T-helper 1 cell (primary cell): ENCODE measurements at places on chromosomes 6 and 20.

DNA sequence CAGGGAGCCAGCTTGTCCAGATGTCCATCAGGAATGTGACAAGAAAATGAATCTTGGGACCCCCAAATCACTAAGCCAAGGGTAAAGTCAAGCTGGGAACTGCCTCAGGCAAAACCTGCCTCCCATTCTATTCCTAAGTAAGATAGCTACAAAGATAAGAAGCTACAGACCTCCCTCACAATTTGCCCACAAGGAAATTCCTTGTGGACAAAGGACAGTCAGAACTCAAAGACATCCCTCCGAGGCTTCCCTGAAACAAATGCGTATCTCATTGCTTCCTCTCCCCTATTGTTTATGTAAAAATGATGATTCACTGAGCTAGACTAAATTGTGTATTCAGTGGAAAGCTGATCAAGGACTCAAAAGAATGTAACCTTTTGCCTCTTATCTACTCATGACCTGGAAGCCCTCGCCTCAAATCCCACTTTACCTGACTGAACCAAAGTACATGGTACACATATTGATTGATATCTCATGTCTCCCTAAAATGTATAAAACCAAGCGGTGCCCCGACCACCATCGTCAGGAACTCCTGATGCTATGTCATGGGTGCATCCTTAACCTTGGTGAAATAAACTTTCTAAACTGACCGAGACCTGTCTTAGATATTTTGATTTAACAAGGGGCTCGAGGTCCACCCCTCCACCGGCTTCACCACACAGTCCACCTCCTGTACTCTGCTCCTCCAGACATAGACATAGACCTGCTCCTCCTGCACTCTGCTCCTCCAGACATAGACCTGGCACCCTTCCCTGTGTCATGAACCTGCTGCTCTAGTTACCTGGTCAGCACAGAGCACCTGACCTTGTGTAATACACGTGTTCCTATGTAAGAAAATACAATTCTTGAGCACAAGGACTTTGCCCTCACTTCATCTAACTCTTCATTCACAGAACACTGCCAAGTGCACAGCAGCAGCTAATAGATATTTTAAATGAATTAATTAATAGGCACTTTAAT is 81.4 kb downstream of the WDR27 start:
- DNase-seq: no peak

GRCh38 chr6:19736066-19736465 is 101.1 kb upstream of the ID4 start:
- DNase-seq: no peak

- no peak for DNase-seq
Observed at GRCh38 chr6:53982366-53983050, 128.7 kb upstream of the MLIP start.

DNA sequence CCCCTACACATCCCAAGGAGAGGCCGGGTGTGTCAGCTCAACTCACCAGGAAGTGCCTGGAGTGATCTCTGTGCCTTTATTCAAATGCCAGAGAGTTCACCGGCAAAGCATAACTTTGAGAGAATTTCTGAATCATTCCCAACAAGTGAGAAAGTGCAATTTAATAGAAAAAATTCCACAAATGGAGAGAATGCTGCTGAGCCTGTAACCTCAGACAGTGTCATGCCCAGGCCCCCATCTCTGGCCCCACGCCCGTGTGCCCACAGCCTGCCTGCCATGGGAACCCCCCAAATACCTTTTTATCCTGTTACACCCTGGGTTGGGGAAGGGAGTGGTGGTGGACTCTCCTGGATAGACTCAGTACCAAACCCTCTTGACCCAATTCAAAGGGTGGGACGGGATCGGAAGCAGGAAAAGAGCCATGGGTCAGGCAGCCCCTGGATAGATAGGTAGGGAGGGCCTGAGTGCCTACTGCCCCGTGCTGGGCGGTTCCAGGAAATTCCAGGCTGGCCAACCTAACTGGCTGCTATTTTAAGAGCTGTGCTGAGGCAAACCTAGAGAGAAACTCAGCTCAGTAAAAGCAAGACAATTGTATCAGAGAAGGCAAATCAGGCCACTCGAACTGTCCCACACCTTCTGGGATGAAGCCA is 179.0 kb upstream of the FOXA2 start:
- DNase-seq: no peak
